ENCODE measurements at places on chromosomes 3 and 15.

- DNase-seq = no peak
These were observed 11.6 kb downstream of the GORASP1 start for GRCh38 chr3:39095778-39096177.

DNA sequence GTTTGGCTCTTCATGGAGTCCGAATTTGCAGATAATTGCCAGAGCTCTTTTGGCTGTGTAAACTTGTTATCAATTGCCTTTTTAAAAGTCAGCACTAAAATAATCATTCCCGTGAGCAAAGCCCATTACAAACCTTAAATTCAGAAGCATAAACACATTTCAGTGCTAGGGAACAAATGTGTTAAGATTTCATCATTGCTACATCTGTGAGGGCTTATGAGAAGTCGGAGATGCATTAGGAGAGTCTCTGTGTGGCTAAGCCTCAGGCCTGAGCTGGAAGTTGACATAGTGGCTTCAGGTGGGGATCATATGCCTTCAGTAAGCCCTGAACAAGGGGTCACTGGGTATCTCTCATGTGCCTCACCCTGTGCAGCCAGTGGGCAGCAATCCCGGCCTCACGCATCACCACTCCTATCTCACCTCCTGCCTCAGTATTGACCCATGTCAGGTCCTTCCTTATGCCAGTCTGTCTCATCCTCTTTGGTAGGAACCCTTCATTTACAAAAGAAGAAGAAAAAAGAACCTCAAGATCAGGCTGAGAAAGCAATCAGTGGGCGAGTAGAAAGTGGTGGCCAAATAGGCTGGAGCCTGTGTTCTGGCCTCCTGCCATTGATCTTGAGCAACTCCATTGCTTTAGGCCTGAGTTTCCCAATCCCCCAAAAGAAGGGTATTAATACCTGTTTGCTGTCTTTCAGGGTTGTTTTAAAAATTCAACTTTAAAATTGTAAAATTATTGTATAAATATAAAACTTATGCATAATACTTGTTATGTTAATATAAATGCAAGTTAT, 233.5 kb downstream of the IL20RB start:
- DNase-seq = no peak

DNA sequence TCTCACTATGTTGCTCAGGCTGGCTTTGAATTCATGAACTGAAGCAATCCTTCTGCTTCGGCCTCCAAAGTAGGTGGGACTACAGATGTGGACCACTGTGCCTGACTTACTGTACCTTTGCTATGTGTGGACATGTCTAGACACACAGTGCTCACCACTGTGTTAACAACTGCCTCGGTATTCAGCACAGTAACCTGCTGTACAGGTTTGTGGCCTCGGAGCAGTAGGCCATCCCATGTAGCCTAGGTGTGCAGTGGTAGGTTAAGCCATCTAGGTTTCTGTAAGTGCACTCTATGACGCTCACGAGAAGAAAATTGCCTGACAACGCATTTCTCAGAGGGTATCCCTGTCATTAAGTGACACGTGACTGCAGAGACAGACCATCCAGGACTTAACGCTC, 70.3 kb downstream of the TAMM41 start:
- no peak for DNase-seq

DNA sequence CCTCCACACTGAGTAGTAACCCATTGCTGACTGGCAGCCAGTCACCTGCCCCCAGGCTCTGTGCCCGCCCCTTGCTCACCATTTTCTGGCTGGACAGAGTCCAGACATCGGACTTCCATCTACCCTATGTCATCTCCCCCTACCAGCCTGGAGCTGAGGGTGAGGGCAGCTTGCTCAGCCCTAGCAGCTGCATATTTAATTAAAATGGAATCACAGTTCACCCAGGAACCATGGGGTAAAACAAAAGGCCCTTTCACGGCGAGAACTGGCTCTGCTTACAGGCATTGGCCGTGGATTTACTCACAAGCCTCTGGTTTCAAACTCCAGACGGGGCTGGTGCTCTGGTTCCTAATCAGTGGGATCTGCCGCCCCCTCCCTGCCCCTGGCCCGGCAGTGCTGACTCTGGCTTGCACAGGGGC, 94.9 kb upstream of the ATP2B2 start:
- peak; percentile 73 for DNase-seq

GRCh38 chr3:156751461-156752025, 74.6 kb upstream of the LEKR1 start:
- DNase-seq = peak; percentile 41

DNA sequence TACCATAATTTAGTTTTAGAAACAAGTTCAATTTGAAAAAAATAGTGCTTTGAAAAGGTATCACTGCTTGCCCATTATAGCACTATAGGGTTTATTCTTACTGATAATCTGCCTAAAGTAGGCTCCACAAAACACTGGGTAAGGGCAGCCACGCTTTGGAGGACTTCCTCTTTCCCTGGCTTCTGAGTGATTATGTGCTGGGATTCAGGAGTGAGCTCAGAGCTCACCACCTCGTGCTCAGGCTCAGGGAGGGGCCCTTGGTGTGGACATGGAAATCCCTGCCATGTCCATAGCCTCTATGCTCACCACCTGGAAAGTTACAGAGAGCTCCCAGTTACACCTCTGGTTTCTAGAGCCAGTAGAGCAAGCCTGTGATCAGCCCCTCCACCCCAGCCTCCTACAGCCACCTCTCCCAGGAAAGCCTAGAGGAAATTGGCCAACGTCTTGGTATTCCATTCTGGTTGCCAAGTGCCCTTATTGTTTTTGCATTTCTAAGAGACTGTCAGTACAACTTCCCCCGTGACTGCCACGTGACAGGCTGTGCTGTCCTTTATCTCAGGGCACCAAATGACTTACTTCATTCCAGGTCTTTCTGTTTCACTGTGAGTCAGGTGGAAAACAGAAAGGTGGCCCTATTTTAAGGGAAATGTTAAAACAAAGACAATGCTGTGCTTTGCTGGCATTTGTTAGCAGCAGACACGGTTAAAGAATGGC, 316.0 kb downstream of the RORA start:
- DNase-seq = peak; percentile 73

DNA sequence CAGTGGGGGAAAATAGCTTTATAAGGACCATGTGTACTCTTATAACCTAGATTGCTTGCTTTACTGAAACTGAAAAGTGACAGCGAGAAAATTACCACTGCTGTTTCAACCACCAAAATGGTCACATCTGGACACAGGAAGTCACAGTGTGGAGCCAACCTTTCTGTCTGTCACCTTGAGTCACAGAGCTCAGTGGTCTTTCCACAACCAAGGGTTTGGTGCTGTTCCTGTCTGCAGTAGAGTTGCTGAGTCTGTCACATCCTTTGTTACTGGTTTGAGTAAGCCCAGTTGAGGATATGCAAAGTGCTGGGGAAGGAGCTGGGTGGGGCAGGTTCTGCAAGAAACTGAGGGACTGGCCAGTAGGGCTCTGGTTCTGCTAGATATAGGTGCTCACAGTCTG, 139.1 kb upstream of the EIF1B start:
- no peak for DNase-seq

- no peak for DNase-seq
These were observed 12.9 kb upstream of the CPNE9 start for GRCh38 chr3:9690451-9691450.

- no peak for DNase-seq
These were observed 82.1 kb downstream of the FILIP1L start for GRCh38 chr3:100032243-100032642.

DNA sequence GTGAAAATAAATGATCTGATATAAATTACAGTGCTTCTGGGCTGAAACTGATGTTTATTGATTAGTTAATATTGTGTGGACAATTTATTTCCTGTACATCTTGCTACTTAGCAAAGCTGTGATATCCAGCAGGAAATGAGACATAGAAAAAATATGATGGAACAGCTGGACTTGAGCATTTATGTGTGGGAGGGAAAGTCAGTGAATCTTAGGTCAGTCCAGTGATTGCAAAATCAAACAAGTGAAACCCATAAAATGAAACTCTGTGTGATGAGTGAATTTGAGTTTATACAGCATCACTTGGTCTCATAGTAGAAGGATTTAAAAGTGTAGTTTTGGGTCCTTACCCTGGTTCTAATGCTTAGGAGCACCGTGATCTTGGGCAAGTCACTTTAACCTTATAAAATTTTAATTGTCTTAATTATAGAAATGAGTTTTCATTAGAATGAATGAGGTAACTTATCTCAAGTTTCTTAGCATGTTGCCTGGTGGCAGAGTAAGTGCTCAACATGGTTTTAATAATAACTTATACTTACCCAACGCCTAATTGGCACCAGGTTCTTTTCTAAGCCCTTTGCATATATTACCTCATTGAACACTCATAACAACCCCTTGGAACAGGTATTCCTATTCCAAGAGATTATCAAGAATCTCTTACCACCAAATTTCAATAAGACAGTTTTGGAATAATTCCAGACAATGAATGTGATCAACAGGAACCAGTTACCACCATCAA, 194.6 kb downstream of the ADAMTSL3 start:
- DNase-seq = no peak

DNA sequence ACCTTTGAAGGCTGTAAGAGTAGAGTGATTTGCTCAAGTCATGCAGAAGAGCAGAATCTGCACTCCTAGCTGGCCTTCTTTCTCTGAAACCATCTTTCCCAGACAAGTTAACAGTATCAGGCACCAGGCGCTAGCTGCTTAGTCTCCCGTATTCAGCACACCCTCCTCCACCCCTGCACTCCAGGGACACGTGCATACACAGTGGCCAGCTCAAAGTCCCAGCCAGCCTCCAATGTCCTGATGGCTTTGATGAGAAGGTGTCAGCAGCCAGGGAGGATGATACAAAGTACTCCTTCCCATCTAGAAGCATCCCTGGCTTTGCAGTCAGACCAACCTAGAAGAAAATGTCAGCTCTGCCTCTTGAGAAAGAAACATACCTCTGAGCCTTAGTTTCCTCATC, 177.8 kb downstream of the ADAMTS17 start:
- no peak for DNase-seq

DNA sequence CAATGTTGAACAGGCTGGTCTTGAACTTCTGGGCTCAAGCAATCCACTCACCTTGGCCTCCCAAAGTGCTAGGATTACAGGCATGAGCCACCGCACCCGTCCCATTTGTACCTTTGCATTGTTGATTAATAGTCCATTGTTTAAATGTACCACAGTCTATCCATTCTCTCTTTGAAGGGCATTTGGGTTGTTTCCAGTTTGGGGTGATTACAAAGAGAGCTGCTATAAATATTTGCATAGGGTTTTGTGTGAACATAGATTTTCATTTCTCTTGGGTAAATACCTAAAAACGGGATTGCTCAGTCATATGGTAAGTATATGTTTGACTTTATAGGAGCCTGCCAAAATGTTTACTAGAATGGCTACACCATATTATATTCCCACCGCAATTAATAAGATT, 13.7 kb upstream of the PTPRG start:
- no peak for DNase-seq

- DNase-seq = no peak
These were observed 1.1 kb upstream of the CSRNP1 start for GRCh38 chr3:39154280-39155021.

- no peak for DNase-seq
These were observed 377.1 kb upstream of the GOLIM4 start for GRCh38 chr3:168472783-168473182.

- DNase-seq = no peak
These were observed 505.3 kb downstream of the FOXP1 start for GRCh38 chr3:71078199-71078598.

GRCh38 chr3:5226783-5227182, 39.3 kb downstream of the EDEM1 start:
- DNase-seq = no peak

- no peak for DNase-seq
These were observed 2.9 kb upstream of the CCR5 start for GRCh38 chr3:46367811-46368210.

DNA sequence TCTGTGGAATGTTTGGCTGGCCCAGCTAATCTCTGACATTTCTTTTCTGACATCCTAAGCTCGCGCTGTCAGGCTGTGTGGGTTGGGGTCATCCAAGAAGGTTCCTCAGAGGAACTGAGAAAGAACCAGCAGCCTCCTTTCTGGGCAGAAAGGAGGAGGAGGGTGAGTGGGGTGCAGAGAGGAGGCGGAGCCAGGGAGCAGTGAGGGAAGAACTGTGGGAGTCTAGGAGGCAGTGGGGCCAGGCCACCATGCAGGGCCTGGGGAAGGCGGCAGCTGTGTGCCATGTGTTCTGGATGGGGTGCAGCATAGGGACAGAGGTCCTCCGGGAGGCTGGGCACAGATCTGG, 5.3 kb downstream of the SEMA7A start:
- no peak for DNase-seq

- DNase-seq = no peak
These were observed 38.2 kb upstream of the UBE2E1 start for GRCh38 chr3:23767546-23767945.

DNA sequence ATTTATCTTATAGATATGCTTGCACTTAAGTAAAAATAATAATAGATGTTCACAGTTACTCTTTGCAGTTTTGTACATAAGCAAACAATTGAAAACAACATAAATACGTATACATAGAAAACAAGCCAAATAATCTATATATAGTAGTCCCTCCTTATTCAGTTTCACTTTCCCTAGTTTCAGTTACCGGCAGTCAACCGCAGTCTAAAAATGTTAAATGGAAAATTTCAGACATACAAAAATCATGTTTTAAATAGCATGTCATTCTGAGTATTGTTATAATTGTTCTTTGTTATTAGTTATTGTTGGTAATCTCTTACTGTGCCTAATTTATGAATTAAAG, 262.0 kb downstream of the CGGBP1 start:
- DNase-seq = no peak

- no peak for DNase-seq
These were observed 143.8 kb upstream of the WNT5A start for GRCh38 chr3:55630921-55631299.

GRCh38 chr3:72043204-72044133, 258.5 kb upstream of the PROK2 start:
- DNase-seq = no peak

- DNase-seq = no peak
These were observed 208.8 kb upstream of the IL12A start for GRCh38 chr3:159779883-159780282.

GRCh38 chr3:181901626-181902025, 189.9 kb downstream of the SOX2 start:
- no peak for DNase-seq

DNA sequence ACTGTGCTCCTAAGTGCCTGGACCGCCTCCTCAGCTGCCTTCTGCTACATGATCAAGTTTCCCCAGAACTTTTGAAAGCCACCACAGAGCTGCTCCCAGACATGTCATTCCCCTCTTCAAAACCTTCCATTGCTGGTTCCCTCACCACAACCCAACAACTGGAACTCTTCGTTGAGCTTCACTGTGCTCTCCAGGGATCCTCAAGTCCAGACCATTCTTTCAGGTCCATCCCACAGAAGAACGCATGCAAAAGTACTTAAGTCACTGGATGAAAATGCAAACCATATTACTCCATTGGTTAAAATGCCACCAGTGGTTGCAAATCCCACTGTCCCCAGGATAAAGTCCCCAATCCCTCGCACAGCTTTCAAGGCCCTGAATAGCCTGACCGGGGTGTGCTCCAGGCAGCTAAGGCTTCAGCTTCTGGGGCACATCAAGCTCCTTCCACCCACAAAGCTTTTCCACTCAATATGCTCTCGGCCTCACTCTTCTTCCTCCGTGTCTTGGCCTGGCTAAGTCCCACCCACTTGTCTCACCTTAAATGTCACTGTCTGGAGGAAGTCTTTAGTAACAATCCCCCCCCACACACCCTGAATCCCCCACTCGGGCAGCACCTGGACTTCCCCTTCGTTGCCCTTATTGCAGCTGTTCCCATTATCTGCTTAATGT, 84.8 kb downstream of the XXYLT1 start:
- no peak for DNase-seq

All from breast epithelium (tissue), 4 donors.